ENCODE measurements at places on chromosomes 2 and 18.

DNA sequence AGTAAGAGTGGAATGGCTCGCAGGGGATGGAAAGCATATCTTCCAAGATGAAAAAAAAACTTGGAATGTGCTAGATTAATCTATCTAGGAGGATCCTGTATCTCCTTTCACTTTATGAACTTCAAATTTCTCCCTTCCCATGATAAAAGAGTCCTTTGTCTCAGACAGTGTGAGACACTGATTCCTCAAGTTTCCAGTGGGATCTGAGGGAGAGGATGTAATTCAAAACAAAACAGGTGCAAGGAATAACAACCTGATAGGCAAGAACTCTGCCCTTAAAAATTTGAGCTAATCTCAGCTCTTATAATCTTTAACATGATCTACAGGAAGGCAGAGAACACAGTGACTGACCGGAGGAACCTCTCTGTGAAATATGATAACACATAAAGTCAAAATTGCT, 162.0 kb upstream of the ZFP36L2 start:
- DNase-seq, result no peak

GRCh38 chr18:26653943-26654615, 105.7 kb upstream of the KCTD1 start:
- DNase-seq, result no peak

- DNase-seq, result no peak
Observed at GRCh38 chr2:40658941-40659340, 207.1 kb upstream of the SLC8A1 start.

GRCh38 chr2:240383871-240384700, 51.4 kb upstream of the GPC1 start:
- no peak for DNase-seq

- DNase-seq, result peak; percentile 29
Observed at GRCh38 chr2:135030826-135031225, 16.4 kb downstream of the MAP3K19 start.

DNA sequence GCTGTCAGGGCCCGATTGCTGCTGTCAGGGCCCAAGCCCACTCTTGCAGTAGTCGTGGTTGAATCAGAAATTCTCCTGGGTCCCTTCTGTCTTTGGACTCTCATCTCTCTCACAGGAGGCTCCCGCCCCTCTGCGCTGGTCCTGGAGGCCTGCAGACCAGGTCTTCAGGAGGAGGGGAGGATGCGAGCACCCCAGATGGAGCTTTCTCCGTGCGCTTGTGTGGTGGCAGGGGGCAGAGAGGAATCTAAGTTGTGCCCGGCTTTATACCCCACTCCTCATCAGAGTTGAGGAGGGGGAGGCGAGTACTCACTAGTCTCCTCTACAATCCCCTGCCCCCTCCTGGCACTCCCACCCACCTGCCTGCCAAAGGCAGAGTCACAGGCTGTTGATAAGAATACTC, 10.4 kb downstream of the EN1 start:
- DNase-seq, result no peak

GRCh38 chr2:144642856-144643255, 122.9 kb upstream of the ZEB2 start:
- no peak for DNase-seq

- peak; percentile 3 for DNase-seq
Observed at GRCh38 chr18:6482198-6482977, 67.7 kb upstream of the L3MBTL4 start.

- no peak for DNase-seq
Observed at GRCh38 chr18:45557779-45558178, 57.5 kb upstream of the SLC14A2 start.

DNA sequence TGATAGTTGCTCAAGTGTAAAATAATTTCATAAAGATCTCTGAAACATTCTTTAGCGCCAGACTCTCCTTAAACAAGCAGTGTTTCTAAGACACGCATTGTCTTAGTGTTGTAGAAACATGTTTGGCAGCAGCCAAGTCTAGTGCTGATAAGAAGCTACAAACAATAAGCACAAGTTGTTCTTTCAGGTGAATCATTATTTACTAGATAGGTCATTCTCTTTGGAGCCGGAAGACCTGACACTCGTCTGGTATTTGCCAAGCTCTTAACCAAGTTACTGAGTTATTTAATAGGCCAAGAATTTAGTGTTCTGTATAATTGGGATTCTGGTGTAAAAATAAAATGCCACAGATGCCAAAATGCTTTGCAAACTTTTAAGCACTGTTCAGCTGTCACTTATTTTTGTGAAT, 852.1 kb downstream of the CPS1 start:
- no peak for DNase-seq

DNA sequence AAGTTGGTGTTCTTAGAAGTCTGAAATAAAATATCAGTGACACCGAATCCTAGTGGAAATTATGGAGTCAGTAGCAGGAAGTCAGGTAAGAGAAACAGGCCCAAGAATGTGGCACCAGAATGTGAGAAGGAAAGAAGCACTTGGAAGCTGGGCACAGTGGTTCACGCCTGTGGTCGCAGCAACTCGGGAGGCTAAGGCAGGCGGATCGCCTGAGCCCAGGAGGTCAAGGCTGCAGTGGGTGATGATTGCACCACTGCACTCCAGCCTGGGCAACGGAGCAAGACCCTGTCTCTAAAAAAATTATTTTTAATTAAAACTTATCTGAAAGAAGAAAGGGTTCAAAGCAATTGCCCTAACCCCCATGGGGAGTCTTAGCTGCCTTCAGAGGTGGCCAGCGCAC, 268.3 kb upstream of the SALL3 start:
- no peak for DNase-seq

GRCh38 chr18:28143725-28144124, 33.2 kb downstream of the CDH2 start:
- DNase-seq, result no peak

GRCh38 chr2:194105358-194105757, 1551.7 kb upstream of the SLC39A10 start:
- no peak for DNase-seq

GRCh38 chr18:79826966-79827365, 29.2 kb downstream of the KCNG2 start:
- peak; percentile 30 for DNase-seq

DNA sequence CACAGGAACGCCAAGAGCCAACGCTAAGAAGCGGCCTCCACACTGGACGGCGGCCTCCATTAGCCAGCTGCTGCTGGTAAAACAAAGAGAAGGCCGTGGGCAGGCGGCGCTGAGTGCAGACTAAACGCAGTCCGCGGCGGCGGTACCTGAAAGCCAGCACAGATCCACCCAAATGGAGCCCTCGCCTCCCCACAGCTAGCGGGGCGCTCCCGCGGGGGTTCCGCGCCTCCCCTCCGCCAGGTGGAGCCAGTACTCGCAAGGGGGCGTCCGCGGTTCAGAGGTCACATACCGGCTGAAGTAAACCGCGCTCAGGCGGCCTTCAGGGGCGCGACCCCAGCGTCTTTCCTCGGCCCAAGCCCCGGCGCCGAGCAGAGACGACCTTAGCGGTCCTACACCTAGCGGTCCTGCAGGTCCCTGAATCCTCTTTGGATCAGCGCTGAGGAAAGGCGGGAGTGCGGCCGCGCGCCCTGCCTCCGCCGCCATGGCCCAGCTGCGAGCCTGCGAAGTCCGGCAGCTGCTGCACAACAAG, 293.1 kb upstream of the ERBB4 start:
- no peak for DNase-seq

DNA sequence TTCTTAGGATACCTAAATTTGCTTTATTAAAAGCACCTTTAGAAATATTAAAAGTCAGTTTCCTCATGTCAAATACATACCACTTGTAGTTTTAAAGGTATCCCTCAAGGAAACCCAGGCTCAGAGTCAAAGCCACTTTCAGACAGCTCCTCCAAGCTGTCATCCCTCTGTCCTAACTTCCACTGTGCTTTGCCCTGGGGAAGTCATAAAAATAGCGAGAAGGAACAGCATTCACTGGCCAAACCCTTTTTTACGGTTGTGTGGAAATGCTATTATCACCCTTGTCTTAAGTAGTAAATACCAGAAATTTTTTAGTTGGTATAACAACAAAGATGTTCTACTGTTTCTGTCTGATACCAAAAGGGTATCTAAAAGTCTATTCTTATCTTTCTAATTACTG, 680.5 kb downstream of the ZEB2 start:
- DNase-seq, result no peak

- no peak for DNase-seq
Observed at GRCh38 chr2:104164721-104165252, 689.1 kb upstream of the POU3F3 start.

DNA sequence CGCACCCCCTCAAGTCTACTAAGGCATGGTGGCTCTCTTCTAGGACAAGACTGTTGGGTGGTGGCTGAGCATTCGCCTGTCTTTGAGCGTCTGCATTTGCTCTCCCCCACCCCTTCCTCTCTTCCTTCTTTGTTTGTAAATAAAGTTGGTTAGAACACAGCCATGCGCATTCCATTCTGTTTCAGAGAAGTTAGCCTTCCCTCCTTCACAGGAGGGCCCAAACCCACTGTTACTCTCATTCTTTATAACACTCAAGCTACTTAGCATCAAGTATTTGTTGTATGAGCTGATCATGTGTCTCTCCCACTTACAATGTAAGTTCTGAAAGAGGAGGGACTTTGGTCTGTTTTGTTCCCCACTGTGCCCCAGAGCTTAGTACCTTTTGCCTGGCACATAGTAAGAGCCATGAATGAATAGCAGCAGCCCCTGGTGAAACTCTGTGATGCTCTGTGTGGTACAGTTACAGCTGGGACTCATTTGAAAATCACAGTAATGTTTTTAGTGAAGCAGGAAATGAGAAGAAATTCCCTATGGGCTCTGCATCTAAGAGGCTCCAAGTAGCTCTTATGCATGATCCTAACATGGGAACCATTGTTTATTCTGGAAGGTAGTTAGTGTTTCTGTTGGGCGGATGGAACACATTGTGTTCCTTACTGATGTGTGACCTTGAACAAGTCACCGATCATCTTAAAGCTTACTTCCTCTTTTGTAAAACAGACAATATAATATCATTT, 7.7 kb downstream of the MGAT5 start:
- peak; percentile 67 for DNase-seq

- no peak for DNase-seq
Observed at GRCh38 chr2:42558827-42559226, 9.6 kb upstream of the MTA3 start.

GRCh38 chr2:101230541-101231001, 22.1 kb upstream of the CNOT11 start:
- DNase-seq, result no peak

GRCh38 chr2:21034972-21035279, 8.9 kb downstream of the APOB start:
- DNase-seq, result no peak

- no peak for DNase-seq
Observed at GRCh38 chr2:226607379-226607778, 192.2 kb downstream of the IRS1 start.

DNA sequence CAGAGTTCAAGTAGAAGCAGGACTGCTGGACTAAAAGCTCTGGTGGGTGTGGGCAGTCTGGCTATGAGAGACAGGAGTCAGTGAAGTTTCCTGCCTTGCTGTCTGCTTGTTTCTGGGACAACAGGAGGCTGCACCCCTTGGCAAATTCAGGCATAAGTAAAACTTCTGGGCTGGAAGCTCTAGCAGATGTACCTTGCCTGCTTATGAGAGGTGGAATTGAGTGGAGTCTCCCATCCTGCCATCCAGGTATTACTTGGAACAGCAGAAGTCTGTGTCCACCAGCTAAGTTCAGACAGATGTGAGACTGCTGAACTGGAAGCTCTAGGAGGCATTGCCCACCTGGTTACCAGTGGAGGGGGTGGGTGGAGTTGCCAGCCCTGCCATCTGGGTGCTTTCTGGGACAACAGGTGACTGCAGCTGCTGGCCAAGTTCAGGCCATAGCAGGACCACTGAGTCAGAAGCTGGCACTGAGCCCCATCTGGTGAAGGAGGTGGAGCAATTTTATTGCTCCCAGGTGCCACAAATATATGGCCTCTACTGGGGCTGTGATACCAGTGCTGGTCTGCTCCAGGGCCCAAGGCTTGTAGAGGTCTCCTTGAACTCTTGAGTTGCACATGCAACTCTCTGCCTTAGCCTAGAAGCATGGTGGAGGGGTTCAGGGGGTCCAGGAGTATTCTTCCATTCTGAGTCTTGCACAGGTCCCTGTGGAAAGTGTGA, 199.4 kb upstream of the FN1 start:
- DNase-seq, result no peak
